Purkinje cell (primary cell): ENCODE measurements at places on chromosomes 4 and X. TPM values are rescaled to one million over a fixed set of nuclear protein-coding genes. Genes with fewer than 3 reads are reported as not detected.

PCYT1B gene
- polyA plus RNA-seq = 0.71 and 0.88 TPM in 2 replicates

WWC2 gene
- 10.1 and 10.5 TPM in 2 replicates for polyA plus RNA-seq

LANCL3 gene
- polyA plus RNA-seq = 0.22 and 0.29 TPM in 2 replicates

PRR32 gene
- polyA plus RNA-seq = not detected in 2 replicates

HPSE gene
- polyA plus RNA-seq = 12.2 and 22.2 TPM in 2 replicates

ARL9 gene
- 61.4 and 65.9 TPM in 2 replicates for polyA plus RNA-seq

UCHL1 gene
- polyA plus RNA-seq = 1,961 and 1,999 TPM in 2 replicates

MAGEA4 gene
- polyA plus RNA-seq = not detected in 2 replicates

MXD4 gene
- 0.17 and 0.34 TPM in 2 replicates for polyA plus RNA-seq

CDX4 gene
- polyA plus RNA-seq = not detected in 2 replicates

CPZ gene
- polyA plus RNA-seq = not detected in 2 replicates

XKRX gene
- polyA plus RNA-seq = not detected in 2 replicates

CYSLTR1 gene
- polyA plus RNA-seq = 0.08 and 1.1 TPM in 2 replicates

GALNT7 gene
- 15.0 and 19.8 TPM in 2 replicates for polyA plus RNA-seq

SHOX gene
- not detected in 2 replicates for polyA plus RNA-seq

TRAM1L1 gene
- 7.5 and 12.1 TPM in 2 replicates for polyA plus RNA-seq

SLC26A1 gene
- polyA plus RNA-seq = 1.3 TPM in 1 of 2 replicates, not detected in the other

CCNB3 gene
- polyA plus RNA-seq = 1.4 and 1.5 TPM in 2 replicates

KLB gene
- polyA plus RNA-seq = 0.85 TPM in 1 of 2 replicates, not detected in the other

ASB5 gene
- 0.74 TPM in 1 of 2 replicates, not detected in the other for polyA plus RNA-seq

CT47B1 gene
- not detected in 2 replicates for polyA plus RNA-seq

AMTN gene
- not detected in 2 replicates for polyA plus RNA-seq

GAGE13 gene
- not detected in 2 replicates for polyA plus RNA-seq

SCML1 gene
- 9.0 and 9.1 TPM in 2 replicates for polyA plus RNA-seq

CCDC110 gene
- 1.2 and 3.2 TPM in 2 replicates for polyA plus RNA-seq

GNRHR gene
- 1.3 and 1.8 TPM in 2 replicates for polyA plus RNA-seq

AFM gene
- not detected in 2 replicates for polyA plus RNA-seq

PITX2 gene
- polyA plus RNA-seq = not detected in 2 replicates

RASL11B gene
- polyA plus RNA-seq = 1.4 and 12.6 TPM in 2 replicates

SUPT20HL1 gene
- polyA plus RNA-seq = not detected in 2 replicates

DOK7 gene
- not detected in 2 replicates for polyA plus RNA-seq

MAGEB17 gene
- not detected in 2 replicates for polyA plus RNA-seq

FAAH2 gene
- 5.6 and 13.7 TPM in 2 replicates for polyA plus RNA-seq

CXCR3 gene
- polyA plus RNA-seq = not detected in 2 replicates

CHST7 gene
- polyA plus RNA-seq = 1.3 and 2.2 TPM in 2 replicates

SMIM20 gene
- polyA plus RNA-seq = 161 and 174 TPM in 2 replicates

DNAAF6 gene
- polyA plus RNA-seq = not detected in 2 replicates

BEND2 gene
- not detected in 2 replicates for polyA plus RNA-seq
